RWPE1 (cell line): ENCODE measurements at places on chromosomes 11 and 22.

DNA sequence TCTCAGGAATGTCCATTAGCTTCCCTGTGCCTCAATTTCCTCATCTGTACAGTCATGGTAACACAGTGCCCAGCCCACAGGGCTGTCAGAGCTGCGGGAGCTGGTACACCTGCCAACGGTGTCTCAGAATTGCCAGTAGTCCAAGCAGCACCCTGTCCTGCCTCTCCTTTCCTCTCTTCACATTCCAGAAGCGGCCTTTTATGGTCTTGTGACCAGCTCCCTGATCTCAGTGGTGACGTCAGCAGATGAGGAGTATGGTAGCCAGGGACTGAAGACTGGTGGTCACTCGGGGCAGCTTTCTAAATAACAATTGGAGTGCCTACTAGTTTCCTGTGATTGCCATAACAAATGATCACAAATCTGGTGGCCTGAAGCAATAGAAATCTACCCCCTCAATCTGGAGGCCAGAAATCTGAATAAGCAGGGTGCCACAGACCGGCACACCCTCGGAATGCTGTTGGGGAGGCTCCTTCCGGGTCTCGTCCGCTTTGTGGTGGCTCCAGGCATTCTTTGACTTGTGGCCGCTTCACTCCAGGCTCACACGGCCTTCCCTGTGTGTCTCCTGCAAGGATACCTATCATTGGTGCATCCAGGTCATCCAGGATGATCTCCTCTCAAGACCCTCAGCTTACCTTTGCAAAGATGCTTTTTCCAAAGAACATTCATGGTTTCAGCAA lies 2.1 kb downstream of the FADD start:
- no peak for DNase-seq

GRCh38 chr11:118239509-118240205 lies 12.5 kb downstream of the MPZL3 start:
- DNase-seq: no peak

DNA sequence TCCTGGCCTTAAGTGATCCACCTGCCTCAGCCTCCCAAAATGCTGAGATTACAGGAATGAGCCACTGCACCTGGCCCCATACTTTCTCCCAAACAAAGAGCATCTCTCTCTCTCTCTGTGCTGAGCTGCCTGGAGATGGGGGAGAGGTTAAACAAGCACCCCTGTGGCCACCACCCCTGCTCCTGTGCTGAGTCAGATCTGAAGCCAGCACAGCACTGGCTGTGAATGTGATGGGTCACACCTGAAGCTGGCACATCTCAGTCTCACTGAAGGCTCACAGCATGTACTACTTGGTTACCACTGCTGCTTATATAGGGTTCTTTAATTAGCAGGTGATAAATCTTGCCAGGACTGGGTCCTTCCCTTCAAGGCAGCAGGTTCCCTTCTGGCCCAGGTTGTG lies 10.8 kb upstream of the WEE1 start:
- no peak for DNase-seq

DNA sequence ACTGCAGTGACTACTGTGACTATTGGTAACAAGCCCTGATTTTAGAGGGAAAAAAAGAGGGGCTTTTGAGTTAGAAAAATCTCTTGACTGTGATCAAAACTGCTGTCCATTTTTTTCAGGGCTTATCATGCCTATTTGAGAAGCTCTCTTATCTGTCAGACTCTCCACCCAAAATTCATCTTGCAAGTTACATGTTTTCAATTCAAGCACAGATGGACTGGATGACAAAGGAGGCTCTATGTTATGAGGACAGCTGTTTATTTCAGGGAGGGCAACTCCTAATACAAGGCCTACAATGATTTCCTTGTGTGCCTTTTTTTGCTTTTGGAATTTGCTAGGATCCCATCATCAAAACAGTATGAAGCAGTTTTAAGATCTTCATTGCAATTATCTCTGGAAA lies 35.2 kb upstream of the USP47 start:
- no peak for DNase-seq

DNA sequence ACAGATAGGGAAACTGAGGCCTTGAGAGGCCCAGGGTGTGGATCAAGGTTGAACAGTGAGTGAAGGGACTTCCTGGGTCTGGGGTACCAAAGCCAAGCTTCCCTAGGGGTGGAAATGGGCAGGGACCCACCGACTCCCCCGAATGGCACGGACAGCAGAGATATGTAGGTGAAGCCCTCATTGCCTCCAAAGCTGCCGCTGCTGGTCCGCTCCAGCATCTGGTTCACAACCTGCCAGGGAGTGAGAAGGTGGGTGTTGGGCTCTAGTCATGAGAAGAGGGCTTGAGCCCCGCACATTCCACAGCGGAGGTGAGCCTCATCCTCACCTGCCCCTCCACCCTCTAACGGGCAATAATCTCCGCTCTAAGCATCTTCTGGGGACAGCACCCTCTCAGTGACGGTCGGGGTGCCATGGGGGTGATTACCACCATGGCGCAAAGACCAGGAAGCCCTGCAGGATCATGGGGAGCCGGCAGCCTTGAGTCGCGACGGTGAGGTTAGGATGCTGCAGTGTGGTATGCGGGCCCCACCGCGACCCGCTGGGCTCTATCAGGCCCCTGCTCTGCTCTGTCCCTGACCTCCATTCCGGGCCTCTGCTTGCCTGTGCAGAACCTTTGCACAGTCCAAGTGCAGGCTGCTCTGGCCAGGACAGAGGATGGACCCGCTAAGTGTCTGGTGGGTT lies 10.8 kb downstream of the ALDH3B2 start:
- no peak for DNase-seq

GRCh38 chr22:44583854-44584253 lies 85.8 kb upstream of the RTL6 start:
- no peak for DNase-seq

DNA sequence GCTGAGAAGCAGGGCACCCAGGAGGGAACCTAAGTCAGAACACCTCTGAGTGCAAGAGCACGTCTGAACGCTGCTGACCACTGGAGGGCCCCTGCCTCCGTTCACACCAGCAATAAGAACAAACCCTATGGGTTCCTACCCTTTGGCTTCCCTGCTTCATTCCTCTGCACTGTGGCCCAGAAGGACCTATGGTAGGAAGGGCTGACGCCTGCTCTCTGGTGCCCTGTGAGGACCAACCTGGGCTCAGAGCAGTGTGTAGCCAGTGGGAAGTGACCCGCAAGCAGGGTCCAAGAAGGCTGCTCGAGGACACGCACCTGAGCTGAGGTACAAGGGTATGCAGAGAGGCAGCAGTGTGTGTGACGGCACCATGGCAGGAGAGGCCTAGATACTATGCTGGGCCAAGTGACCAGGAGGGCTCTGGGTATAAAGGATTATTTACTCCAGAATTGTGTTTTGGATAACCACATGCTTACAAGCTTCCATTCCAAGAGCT lies 68.8 kb upstream of the CLTCL1 start:
- no peak for DNase-seq

DNA sequence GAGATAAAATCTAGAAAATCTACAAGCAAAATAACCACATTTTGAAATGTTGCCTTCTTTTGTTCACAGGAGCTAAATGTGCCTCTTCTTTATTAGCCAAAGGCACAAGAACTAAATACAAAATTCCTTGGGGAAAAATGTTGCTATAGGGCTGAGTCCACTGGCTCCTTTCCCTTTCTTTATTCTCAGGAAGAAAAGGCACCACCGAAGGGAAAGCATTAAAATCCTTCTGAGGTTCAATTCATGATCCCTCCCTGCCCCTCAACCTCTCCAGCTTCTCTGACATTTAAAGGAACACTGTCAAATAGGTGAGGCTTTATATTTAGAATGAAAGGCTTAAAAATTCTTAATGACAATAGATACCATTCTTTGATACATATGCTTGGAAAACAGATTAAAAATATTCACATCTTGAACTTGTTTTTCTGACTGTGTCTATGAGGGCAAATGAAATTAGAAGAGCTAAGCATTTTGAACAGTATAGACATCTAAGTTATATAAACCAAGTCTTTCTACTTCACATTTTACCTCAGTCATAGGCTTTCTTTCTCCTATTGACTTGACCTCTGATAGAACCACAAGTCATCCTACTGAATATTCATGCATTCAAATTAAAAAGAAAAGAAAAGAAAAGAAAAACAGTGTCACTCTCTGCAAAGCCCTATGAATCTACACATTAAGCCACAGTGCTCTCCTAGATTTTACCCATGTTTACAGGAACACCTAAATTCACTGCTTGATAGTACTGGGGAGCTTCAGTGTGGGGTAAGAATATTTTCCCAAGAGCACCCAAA lies 148.2 kb downstream of the MAML2 start:
- no peak for DNase-seq
